ENCODE measurements at places on chromosomes 3 and 15.

GRCh38 chr3:108296239-108296638 is at the start of gene HHLA2:
TSS of gene HHLA2 (plus strand) at chr3:108296548. CDS start at chr3:108351814, 55,266 bp downstream.
- no peak for DNase-seq

GRCh38 chr3:56825567-56826438 is 24.1 kb upstream of the ARHGEF3 start:
- DNase-seq: peak; percentile 44

DNA sequence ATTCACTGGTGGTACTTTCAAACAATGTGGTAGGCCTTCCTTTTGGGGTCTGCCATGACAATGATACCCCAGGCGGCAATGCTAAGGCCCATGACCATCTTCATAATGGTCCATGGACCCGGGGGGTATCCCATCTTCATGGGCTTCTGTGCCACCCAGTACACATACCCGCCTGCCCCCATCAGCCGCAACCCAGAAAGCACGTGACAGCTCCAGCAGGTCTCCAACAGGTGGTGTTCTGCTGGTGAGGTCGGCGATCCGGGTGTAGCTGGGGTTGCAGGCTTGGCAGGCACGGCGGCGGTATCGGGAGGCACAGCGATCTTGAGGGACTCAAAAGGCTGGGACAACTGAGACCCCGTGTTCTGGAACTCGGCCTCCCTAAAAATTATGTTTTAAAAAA is 214.5 kb downstream of the SNRPN start:
- no peak for DNase-seq

DNA sequence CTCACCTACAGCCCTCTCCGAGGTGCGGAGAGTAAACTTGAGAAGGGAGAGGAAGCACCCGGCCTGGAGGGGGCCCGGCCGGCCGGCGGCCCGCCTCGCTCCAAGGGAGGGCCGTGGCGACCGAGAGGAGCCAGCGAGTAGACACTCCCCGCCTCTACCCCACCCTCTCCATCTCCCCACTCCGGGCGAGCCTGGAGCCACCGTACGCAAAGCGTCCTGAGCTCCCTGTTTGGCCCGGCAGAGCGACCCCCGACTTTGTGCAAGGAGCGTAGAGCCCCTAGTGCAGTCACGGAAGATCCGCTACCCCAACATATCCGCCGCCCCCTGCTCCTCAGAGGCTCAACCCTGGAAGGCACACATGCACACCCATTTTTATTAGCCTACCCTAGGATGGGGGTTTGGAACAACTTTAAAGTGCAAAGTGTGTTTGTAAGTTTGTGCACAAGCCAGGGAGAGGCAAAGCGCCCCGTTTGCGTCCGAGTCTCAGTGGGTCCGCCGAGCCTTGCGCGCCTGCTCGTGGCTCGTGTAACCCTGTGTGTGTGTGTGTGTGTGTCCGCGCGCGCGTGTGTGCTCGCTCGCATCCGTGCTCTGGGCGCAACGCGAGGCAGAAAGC is 508 bp upstream of the SMAD6 start:
- peak; percentile 80 for DNase-seq

GRCh38 chr3:9064850-9065249 is 101.6 kb upstream of the RAD18 start:
- no peak for DNase-seq

GRCh38 chr3:86923071-86923491 is 67.9 kb downstream of the VGLL3 start:
- peak; percentile 72 for DNase-seq

DNA sequence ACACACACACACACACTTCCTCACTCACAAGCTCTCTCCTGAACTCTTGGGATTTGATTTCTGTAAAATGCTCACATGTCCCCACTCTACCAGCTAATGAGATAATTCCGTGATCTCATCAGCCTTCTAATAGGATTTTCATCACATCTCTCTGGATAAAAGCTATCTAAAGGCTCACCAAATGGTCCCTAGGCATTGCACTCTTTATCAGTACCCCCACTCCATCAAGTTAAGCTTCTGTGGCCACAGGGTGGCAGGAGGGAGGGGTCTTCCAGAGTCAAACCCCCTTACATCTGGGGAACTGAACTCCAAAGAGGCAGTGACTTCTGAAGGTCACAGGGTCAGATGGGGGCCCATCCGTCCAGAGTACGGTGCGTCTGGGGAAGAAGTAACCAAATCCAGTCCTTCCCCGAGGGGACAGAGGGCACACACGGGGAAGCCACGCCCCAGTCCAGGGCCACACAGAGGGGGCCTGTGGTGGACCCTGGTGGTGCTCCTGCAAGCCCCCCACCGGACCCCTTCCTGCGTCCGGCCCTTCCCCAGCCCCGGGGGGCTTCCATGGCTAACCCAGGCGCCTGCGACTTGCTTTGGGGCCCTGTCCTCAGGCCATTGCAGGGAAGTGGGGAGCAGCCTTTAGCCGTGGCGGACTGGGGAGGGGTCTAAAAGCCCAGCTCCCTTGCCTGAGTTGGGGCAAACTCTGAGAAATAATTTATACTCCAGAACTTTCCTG is 25.5 kb downstream of the CPN2 start:
- no peak for DNase-seq

GRCh38 chr3:63685340-63685739 is 32.9 kb downstream of the SNTN start:
- no peak for DNase-seq

- DNase-seq: no peak
Observed at GRCh38 chr15:81297603-81298575, 26.1 kb downstream of the STARD5 start.

GRCh38 chr15:58777107-58777506 is 6.0 kb downstream of the MINDY2 start:
- DNase-seq: no peak

DNA sequence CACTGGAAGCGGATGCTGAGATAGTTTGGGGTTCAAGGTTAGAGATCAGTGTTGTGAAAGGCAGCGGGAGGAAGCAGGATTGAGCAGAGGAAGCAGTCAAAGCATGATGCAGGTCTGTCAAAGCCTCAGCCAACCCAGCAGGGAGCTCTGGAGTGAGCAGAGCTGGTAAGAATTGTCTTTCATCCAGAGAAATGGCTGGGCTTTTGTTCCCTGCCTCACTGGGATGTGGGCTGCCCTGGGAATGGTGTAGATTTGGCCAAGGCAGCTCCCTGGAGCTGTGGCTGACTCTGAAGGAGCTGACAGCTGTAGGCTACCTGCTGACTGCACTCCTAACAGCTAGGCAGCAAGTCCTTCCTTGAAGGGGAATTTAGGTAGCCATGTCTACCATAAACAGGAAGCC is 61.9 kb upstream of the STXBP5L start:
- DNase-seq: no peak

DNA sequence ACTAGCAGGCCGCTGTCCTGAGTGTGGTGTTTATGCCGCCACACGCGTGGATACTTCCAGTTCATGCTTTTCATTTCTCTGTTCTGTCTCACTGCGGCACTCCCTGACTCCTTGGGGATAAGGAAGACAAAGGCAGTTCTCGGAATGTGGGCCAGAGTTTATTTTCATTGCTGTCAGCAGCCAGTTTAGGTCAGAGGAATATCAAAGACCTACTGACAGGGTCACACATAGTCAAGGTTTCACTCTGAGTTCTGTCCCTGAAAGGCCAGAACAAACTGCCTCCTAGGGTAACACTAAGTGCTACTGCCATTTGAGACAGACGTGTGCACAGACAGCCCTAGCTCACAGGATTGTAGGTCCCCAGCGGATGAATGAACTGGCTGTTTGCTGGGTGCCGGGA is 27.3 kb upstream of the SPTBN5 start:
- DNase-seq: no peak

GRCh38 chr15:59847968-59848367 is 156.1 kb upstream of the FOXB1 start:
- DNase-seq: no peak

DNA sequence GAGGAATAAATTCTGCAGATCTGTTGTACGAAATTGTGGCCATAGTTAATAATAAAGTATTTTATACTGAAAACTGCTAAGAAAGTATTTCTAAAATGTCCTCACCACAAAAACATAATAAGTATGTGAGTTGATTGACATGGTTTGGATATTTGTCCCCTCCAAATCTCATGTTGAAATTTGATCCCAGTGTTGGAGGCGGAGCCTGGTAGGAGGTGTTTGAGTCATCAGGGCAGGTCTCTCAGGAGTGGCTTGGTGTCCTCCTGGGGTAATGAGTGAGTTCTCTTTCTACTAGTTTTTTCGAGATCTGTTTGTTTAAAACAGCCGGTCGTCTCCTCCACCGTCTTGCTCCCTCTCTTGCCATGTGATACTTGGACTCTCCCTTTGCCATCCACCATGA is 424.1 kb upstream of the KCNMB2 start:
- DNase-seq: peak; percentile 12

- DNase-seq: no peak
Observed at GRCh38 chr3:47803480-47804025, 615 bp downstream of the DHX30 start.

- DNase-seq: peak; percentile 22
Observed at GRCh38 chr15:40925863-40926658, 3.1 kb upstream of the DLL4 start.

DNA sequence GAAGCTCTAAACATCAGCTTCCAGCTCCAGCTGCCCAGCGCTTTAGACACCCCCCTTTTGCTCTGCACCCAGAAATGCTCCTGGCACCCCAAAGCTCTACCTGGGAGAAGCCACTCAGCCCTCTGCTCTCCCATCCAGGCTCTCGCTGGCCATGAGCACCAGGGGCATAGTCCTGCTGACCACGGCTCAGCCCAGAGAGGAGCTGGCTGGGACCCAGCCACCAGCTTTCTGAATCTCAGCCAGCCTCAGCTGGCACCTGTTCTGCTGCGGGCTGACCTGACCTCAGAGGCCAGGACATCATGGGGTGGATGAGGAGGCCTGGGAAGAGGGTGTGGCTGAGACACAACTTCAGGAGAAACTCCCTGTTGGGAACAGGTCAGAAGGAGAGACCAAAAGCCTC is 8.6 kb downstream of the NTRK3 start:
- DNase-seq: no peak

DNA sequence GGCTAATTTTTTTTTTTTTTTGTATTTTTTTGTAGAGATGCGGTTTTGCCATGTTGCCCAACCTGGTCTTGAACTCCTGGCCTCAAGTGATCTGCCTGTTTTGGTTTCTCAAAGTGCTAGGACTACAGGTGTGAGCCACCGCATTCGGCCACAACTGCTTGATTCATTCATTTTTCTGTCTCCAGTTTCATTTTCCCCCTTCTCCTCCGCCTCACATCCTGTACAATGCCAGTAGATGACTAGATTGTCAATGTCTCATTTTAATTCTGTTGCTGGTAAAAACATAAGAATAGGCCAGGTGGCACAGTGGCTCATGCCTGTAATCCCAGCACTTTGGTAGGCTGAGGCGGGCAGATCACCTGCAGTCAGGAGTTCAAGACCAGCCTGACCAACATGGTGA is 12.0 kb upstream of the ZNF592 start:
- DNase-seq: no peak

DNA sequence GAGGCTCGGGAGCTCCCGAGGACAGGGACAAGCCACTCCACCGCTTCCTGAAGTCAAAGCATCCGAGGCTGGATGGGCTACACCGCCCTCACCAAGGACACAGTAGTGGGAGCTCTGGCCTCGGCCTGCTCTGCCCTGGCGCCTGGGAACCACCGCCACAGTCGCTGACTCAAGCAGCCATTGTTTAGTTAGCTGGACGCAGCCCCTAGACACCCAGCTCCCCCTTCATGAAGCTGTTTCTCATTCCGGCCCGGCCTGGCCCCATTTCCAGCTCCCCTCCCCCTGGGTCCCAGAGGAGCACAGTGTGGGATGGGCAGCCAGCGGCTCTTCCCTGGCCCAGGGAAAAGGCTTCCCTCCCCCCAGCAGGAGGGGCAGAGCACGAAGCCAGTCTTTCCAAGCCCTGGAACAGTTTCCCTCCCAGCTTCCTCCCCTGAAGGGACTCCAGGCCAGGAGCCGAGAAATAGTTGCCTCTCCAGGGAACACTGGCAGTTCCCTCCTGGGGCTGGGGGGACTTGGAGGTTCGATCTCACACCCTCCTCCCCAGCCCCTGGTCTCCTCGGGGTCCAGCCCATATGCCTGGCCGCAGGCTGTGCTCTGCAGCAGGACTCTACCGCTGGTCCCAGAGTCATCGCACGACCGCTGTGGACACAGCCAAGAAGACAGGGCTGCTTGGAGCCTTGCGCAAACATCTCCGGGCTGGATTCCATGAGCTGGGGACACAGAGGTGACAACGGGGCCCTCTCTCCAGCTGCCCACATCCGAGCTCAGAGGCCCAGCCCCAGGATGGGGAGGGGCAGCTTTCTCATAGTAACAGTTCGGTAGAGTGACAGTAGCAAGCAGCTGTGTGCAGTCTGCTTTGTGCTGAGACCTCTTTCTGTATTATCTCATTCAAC is 10.0 kb downstream of the PLXND1 start:
- DNase-seq: peak; percentile 29

DNA sequence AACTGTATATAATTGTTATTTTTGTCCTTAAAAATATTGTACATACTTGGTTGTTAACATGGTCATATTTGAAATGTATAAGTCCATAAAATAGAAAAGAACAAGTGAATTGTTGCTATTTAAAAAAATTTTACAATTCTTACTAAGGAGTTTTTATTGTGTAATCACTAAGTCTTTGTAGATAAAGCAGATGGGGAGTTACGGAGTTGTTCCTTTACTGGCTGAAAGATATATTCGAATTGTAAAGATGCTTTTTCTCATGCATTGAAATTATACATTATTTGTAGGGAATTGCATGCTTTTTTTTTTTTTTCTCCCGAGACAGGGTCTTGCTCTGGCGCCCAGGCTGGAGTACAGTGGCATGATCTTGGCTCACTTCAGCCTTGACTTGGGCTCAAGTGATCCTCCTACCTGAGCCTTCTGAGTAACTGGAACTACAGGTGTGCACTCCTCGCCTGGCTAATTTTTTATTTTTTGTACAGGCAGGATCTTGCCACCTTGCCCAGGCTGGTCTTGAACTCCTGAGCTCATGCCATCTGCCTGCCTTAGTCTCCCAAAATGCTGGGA is 10.7 kb downstream of the NFKBIZ start:
- no peak for DNase-seq
